ENCODE measurements at places on chromosomes 2 and 18. TPM values are rescaled to one million over a fixed set of nuclear protein-coding genes. Genes with fewer than 3 reads are reported as not detected.
A peak's percentile ranks its signal among the peaks of the same experiment; 100 is the strongest.

The VSNL1 gene
- not detected for total RNA-seq

The WIPF1 gene
- 424 TPM for total RNA-seq

- H3K4me1 ChIP-seq = peaks cover 24% of the 10 kb centered on the region
- H3K27ac ChIP-seq = peak overlapping the region; percentile 27
Measured at GRCh38 chr18:13543144-13543543, 183.2 kb downstream of the FAM210A start.

GRCh38 chr2:23411752-23412431 is 26.9 kb downstream of the KLHL29 start:
- H3K4me3 ChIP-seq = no peak overlapping the region
- peaks cover 24% of the 10 kb centered on the region for H3K27me3 ChIP-seq
- H3K36me3 ChIP-seq = peaks cover 5% of the 10 kb centered on the region
- H3K4me1 ChIP-seq = no peaks in the 10 kb centered on the region
- DNase-seq = no peak
- no peak overlapping the region for H3K27ac ChIP-seq
